Fibroblast of lung (primary cell): ENCODE measurements at places on chromosomes 13 and 19. TPM values are rescaled to one million over a fixed set of nuclear protein-coding genes. Genes with fewer than 3 reads are reported as not detected.

GRCh38 chr19:29372921-29373797 lies 152.6 kb upstream of the VSTM2B start:
- DNase-seq: no peak

- no peak for DNase-seq
Measured at GRCh38 chr13:43510956-43511901, 275.5 kb downstream of the ENOX1 start.

GRCh38 chr19:1449467-1450442 lies at the start of gene APC2:
Gene APC2, plus strand, starts transcription at chr19:1450121. Its CDS starts 2,881 bp downstream, at chr19:1453002.
- no peak for DNase-seq

The SMIM44 gene
- total RNA-seq: not detected in 2 replicates

GRCh38 chr19:38635483-38636399 lies 11.7 kb upstream of the ACTN4 start:
- DNase-seq: no peak

DNA sequence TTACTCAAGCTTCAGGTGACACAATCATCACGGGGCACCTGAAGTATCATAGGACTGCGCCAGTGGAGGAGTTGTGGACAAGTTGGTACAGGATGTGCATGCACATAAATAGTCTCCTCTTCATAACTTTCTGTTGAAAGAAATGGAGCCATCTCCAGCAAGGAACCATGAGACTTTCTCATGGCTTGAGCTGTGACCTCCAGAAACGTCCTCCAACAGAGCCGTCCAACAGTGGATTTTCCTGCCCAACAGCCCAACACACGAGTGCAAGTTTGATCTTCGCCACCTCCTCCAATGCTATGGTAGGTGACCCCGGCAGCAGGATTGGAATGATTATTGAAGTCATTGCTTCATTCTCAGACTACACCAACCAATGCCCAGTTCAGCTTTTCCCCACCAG lies 105.1 kb upstream of the ZNF507 start:
- DNase-seq: no peak

The SLC7A9 gene
- 0.17 and 0.26 TPM in 2 replicates for total RNA-seq

DNA sequence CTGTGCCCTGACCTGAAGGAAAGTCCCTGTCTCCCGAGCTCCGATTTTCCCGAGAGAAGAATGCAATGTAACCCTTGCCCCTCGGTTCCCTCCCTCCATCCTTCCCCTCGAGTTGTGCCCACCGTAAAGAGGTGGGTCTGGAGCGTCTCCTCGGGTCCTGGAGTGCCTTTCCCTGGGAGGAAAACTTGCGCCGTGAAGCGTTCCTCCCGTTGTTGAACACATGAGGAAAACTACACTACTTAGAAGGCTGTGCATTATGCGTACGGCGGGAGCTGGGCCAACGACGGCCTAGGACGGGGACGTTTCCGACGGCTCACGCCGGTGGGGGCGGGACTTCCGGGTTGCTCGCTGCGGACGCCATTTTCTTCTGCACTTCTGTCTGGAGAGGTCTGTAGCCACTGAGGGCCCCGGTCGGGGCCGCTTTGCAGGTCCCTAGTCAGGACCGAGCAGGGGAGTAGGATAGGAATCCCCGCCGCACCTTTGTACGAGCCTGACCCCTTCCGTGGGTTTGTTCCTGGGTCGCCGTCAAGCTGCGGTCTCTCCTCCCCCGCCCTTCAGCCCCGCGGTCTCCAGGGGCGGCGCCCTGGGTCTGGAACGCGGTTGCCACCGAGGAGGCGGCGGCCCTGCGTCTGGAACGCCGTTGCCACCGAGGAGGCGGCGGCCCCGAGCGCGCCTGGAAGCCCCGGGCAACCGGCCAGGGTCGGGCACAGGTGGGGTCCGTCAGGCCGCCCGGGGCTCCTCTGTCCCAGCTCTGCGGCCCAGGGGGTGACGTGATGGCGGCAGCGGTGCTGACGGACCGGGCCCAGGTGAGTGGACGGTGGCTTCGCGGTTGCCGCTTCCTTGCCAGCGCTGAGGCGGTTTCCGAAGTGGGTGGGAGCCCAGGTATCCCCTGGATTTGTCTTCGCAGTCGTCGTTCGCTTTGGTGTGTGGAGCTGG lies at the start of gene ZNF264:
Gene ZNF264 (plus strand): TSS at position 360 of the 936 bp plus-strand sequence. CDS start 414 bp downstream, at position 774.
- peak; percentile 88 for DNase-seq

DNA sequence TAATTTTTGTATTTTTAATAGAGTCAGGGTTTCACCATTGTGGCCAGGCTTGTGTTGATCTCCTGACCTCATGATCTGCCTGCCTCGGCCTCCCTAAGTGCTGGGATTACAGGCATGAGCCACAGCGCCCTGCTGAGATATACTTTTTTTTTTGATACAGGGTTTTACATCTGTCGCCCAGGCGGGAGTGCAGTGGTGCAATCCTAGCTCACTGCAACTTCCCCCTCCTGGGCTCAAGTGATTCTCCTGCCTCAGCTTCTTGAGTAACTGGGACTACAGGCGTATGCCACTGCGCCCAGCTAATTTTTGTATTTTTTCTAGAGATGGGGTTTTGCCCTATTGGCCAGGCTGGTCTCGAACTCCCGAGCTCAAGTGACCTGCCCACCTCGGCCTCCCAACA lies 2.0 kb downstream of the COLGALT1 start:
- DNase-seq: no peak

The DKKL1 gene
- total RNA-seq: 0.26 TPM in 1 of 2 replicates, not detected in the other

DNA sequence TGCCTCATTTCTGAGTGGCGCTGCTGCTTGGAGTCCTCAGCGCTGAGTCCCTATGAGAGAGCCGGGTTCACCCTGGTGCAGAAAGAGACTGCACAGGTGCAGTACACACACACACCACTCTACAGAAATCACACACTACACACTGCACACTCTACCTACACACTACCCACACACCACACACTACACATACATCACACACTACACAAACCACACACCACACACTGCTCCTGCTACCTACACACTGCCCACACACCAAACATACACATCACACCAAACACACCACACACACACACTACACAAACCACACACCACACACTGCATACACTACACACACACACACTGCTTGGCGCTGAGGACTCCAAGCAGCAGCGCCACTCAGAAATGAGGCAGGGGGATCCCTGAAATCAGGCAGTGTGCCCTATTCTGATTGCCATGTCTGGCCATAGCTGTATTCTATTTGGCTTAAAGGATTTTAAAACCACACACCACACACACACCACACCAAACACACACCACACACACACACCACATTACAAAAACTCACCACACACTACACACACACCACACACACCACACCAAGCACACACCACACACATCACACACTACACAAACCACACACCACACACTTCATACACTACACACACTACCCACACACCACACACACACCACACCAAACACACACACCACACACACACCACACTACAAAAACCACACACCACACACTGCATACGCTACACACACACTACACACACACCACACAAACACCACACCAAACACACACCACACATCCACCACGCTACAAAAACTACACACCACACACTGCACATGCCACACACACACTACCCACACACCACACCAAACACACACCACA lies 4.9 kb downstream of the MAG start:
- no peak for DNase-seq

DNA sequence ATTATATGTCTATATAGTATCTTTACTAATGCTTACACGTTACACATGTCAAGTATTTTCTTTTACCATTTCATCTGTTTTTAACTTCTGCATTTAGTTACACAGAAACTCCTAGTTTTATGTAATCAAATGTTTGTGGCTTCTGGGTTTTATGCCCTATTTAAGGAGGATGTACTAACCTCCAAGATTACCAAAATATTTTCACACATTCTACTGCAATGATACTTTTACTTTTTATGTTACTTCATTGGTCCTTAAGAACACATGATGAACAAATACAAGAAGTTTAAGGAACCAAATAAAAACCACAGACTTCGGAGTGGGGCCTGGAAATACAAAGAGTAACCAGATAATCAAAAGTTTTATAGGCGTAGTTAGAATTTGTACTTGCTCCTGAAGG lies 37.2 kb downstream of the ZC3H13 start:
- DNase-seq: no peak

GRCh38 chr13:105996391-105997025 lies 539.0 kb downstream of the EFNB2 start:
- DNase-seq: no peak

The KISS1R gene
- not detected in 2 replicates for total RNA-seq

DNA sequence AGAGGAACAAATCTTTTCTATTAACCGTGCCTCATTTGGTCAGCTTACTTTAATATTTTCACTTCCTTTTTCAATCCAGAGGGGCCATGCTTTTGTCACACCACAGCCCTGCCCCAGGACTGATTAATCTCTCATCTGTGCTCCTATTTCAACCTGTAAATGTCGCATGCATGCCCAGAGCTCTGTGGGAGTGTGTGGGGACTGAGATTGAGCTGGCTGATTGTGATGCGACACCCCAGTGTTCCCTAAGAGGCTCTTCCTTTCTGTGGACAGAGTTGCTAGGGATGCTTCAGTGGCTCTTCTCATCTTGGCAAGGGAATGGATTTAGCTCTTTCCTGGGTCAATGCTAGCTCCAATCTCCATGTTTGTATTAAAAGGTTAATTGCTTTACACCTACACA lies 249.6 kb downstream of the TDRD3 start:
- no peak for DNase-seq

The MLLT1 gene
- 4.4 and 6.4 TPM in 2 replicates for total RNA-seq

DNA sequence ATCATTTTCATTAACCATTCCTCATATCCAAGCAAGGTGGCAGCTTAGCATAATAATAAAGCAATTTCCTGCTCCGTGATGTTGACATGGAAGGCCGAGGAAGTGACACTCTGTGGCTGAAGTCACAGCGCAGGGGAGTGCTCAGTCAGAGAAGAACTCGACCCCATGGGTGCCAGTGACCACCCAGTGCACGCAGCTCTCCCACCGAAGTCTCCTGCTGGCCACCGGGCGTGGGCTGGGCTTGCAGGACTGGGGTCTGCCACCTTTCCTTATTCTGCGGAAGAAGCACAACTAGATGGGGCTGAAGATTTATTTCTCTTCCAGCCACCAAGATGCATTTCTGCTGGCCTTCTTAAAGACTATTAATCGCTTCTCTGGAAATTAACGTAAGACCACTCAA lies 132.1 kb upstream of the SPACA7 start:
- DNase-seq: no peak

DNA sequence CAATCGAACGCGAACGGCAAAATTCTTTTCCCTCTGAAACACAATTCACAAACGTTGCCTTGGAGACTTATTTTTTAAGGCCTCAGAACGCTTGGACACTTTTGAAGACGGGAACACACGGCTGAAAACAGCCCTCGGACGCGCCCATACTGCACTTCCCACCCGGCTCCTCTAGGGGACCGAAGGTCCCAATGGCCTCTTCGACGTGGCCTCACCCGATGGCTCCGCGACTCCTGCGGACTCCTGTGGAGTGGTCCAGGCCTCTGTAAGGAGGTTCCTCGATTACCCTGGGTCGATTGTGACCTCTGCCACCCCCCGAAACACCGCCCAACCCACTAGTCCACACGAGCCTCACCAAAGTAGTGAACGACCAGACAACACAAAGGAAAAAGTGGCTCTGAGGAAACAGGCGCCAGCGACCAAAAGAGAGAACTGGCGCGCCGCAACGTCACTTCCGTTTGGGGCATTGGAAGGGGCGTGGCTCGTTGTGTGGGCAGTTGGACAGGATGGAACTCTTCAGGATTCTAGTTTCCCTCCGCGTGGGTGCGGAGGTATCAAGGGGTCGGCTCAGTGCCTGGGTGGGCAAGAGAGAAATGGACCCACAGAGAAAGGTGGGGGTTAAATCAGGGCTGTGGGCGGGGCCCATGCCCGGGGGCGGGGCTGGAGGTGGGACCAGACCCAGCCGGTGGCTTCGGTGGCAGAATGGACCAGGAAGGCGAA lies at the start of gene ZNF560:
Gene ZNF560 (minus strand): TSS at position 434 of the 720 bp plus-strand sequence. CDS start 23,303 bp downstream, outside the sequence.
- DNase-seq: peak; percentile 68

GRCh38 chr19:41807176-41807575 lies 10.8 kb downstream of the CEACAM3 start:
- DNase-seq: no peak

DNA sequence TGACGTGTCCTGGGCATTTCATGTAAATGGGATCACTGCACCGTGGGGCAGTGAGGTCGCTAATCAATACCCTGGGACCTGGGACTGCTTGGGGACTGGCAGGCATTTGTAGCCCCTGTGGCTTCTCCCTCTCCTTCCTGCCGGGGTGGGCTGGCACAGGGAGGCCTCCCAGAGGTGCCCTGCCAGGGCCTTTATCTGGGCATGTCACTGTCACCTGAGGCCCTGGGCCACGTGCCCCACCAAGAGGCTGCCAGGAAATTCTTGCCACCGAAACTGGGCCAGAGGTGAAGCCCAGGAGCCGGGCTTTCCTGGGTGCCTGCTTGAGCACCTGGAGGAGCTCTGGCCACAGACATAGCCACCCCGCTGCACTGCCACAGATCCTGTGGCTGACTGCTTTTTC lies 1.8 kb upstream of the NMRK2 start:
- no peak for DNase-seq

DNA sequence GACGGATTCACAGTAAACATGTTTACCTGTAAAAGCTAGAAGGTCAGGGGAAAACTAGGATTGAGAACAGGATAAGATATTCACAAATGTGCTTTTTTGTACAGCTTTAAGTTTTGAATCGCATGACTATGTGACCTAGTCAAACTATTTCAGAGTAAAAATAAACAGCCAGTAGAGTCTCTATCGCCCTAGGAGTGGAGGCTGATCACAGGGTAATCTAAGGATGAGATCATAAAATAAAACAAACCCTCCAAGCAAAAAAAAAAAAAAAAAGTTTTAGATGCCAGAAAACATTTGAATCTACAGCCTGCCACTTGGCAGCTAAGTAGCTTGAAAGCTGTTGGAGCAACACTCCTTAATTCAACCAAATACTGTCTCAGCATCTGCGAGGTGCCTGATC lies 26.8 kb downstream of the ZNF350 start:
- DNase-seq: no peak

DNA sequence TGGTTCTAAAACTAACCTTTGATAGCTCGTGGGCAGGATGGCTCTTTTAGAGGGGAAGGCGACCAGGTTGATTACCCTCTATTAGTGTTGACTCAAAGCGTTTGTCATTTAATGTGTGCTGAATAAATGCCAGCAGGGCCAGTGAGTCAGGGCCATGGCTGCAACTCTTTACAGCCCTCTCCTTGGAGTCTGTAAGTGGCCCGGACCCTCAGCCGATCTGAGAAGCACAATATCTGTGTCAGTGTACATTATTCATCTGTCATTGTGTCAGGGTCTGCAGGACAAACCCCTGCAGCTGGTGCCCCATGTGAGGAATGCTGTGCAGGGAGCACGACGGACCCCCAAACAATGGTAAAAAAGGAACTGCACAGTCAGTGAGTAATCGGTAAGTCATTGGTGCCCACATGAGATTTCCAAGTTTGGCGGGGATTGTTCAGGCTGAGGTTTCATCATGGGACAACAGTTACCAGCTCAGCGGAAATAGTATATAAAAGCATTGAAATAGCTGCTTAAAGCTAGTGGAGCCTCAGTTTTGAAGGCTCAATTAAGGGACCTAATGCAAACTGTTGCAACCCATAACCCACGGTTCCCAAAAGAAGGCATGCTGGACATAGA lies 139.1 kb downstream of the ZNF675 start:
- DNase-seq: no peak
